ENCODE measurements at places on chromosomes 16 and 17. TPM values are rescaled to one million over a fixed set of nuclear protein-coding genes. Genes with fewer than 3 reads are reported as not detected.

GPR142 gene
- not detected for total RNA-seq

TEX19 gene
- under 0.01 TPM for total RNA-seq

TUBB3 gene
- 128 TPM for total RNA-seq

KCNJ18 gene
- not detected for total RNA-seq

SLFN12L gene
- under 0.01 TPM for total RNA-seq

UTS2R gene
- total RNA-seq, result not detected

RMI2 gene
- total RNA-seq, result 1.4 TPM

PRSS21 gene
- total RNA-seq, result not detected

YBX2 gene
- total RNA-seq, result not detected

GNGT2 gene
- 0.28 TPM for total RNA-seq

NOXO1 gene
- total RNA-seq, result 0.14 TPM

CD68 gene
- total RNA-seq, result 16.3 TPM

CCL8 gene
- total RNA-seq, result 8.8 TPM

Data from smooth muscle cell of bladder (primary cell).